ENCODE measurements at places on chromosomes 7 and 10.

GRCh38 chr10:15168291-15168785 is at the start of gene NMT2:
Gene NMT2, minus strand, starts transcription at chr10:15168693. Its CDS starts 81 bp downstream, at chr10:15168612.
- DNase-seq = no peak

DNA sequence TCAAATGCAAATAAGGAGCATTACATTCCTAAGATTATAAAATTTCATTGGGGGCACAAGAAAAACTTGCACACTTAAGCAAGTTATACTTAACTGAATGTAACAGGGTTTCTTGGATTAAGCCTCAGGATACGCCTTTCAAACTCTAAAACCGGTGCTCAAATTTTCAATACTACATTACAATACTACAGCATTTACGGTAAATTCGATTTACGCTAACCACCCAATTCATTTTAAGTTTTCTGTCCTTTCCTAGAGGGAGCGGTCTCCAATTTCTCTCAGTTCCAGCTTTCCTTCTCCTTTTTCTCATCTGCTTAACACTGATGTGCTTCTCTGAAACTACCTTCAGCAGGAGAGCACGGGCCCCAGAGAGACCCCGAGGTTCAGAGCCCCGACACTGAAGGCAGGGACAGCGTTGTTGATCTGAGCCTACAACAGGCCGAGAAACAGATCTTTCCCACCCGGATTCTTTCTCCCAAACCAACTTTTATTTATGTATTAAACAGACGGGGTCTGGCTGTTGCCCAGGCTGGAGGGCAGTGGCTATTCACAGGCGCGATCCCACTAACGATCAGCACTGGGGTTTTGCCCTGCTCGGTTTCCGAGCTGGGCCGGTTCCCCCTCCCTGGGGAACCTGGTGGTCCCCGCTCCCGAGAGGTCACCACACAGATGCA is 798 bp downstream of the ZNF425 start:
- DNase-seq = no peak

DNA sequence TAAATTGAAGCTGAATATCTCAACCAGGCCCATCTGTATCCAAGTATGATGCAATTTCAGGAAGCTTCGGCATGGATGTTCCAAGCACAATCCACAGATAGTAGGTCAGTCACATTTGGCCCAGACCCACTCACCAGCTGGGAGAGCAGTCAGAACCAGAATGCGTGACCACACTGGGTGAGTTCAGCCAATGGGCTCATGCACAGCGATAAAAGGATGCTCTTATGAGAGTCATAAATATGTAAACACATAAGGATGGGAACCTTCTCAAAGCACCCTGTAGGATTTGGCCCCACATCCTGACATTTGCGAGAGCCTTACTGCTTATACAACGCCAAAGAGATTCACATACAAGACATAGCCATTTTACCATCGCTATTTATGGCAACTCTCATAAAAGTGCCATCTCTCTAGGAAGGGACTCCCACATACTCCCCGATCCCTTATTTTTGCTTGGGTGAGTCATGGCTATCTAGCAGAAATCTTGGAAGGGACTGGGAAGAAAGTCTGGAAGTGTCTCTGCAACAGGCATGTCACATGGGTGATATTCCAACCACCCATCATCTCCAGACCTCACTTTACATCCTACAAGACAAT is 3.0 kb downstream of the AFAP1L2 start:
- no peak for DNase-seq

- DNase-seq = no peak
Measured at GRCh38 chr10:78995987-78996791, 72.6 kb upstream of the ZMIZ1 start.

DNA sequence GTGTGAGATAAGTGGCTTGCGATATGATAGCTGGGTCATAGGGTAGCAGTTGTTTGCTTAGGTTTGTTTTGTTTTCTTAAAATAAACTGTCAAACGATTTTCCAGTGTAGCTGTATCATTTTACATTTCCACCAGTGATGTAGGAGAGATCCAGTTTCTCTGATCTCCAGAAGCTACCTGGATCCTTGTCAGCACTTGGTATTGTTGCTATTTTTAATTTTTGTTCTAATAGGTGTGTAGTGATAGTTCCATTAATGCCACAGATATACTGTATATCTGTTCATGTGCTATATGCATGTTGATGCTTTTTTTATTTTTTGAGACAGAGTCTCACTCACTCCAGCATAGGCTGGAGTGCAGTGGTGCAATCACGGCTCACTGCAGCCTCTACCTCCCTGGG is 44.4 kb downstream of the GOLGA7B start:
- no peak for DNase-seq

GRCh38 chr7:27375958-27376357 is 133.4 kb downstream of the EVX1 start:
- DNase-seq = no peak

DNA sequence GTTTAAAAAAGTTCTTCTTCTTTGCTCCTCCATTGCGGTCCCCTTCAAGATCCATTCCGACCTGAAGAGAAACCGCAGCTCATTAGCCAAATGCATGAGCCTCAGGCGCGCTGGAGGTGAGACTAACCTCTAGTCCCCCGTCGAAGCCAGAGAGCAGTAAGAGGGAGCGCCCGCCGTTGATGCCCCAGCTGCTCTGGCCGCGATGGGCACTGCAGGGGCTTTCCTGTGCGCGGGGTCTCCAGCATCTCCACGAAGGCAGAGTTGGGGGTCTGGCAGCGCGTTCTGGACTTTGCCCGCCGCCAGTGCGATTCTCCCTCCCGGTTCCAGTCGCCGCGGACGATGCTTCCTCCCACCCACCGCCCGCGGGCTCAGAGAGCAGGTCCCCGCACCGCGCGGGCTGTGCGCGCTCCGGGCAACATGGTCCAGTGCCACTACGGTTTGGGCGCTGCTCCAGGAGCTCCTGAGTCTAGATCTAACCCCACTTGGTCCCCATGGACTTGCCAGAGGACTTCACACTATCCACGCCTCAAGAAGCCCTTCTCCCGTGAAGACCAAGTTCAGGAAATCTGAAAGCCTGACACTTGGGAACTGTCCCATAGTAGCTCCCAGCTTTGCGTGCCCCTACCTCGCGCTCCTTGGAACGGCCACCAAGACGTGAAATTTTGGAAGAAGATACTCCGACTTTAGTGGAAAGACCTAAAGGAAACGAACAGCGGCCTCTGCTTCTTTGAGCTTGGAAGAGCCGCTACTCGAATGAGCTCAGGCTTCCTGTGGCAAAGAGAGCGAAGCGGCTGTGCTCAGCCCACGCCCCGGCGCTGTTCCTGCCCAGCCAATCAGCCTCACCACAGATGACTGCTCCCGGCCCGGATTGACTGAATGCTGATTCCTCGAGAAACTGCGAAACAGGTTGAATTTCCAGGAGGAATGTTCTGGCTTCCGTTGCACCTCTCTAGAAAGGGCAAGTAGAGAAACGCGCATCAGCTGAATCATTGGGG is at the start of gene ABCB1:
ABCB1 (minus strand) TSS at position 755 of the 995 bp plus-strand sequence; CDS start at position 55, 700 bp downstream.
- no peak for DNase-seq

GRCh38 chr7:10022957-10023356 is 950.7 kb upstream of the PHF14 start:
- DNase-seq = peak; percentile 2

- DNase-seq = no peak
Measured at GRCh38 chr7:129688503-129689222, 77.1 kb downstream of the NRF1 start.

DNA sequence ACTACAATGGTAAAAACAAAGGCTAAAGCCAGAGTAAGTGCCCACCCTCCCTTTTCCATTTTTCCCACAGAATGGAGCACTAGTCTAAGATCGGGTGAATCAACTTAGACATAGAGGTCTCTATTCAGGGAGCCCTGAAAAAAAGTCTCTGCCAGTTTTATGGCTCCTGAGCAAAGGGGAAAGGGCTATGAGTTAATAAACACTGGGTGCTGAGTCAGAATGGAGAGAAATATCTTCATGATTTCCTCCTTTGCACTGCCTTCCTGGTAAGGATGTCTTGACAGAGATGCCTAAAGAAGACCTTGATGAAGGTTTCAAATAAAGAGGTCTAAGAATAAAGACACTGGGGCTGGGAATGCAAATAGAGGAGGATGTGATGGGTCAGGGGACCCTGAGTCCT is 607.4 kb upstream of the MBL2 start:
- DNase-seq = no peak

DNA sequence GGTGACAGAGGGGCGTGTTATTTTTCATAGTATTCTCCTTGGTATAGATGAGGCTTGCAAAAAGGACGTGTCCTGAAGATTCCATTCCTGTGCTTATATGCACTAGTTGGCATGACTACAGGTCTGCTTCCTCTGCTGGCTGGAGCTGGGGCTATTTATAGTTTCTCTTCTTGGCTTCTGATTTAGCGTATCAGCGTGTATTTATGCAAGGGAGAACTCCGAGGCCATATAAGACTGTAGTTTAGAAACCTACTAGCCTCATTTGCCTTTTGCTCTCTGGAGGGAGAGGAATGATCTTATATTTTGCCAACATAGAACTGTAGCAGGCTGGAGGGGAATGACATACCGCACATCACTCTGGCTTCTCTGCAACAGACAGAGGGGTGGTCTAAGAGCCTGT is 39.7 kb downstream of the CACNB2 start:
- DNase-seq = peak; percentile 64

GRCh38 chr7:42956062-42956461 is 23.9 kb downstream of the MRPL32 start:
- no peak for DNase-seq

DNA sequence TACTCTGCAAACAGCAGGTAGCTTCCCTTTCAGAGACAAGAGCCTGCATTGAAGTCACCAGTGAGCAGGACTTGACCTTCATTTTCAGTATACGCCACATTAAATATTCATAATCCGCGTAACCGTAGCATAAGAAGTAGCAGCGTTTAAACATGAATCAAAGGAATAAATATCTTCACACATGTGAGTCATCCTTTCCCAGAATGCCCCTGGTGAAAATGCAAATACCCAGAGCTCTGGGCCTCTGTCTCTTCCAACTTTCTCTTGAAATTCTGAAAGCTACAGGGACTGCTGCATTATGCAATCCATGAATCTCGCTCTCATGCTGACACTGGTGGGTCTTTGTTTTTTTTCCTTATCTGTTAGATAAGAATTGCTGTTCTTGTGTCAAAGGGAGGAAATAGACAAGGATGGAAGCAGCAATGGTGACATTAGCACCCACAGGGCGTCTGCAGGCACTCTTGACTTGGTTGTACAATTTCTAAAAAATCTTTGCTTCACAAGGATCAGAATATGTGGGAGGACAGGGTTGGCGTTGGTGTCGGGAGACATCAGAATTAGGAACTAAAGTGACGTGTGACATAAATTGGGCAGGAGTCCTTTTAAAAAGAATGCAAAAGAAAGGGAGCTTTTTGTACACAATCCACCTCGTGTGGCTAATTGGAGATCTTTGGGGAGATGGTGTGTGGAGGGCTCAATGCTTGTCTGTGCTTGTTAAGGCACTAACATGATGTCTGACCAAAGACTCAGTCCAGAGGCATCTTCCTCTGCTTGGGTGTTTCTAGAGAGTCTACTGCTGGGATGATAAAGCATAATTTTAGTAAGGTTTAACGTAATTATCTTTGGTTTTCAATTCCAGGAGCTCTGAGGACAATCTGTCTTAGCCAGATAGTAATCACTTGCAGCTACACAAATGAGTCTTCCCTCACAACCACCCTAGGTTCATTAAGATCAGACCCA is 390.3 kb downstream of the KCNMA1 start:
- DNase-seq = peak; percentile 47

- no peak for DNase-seq
Measured at GRCh38 chr7:973312-973711, 2.0 kb downstream of the COX19 start.

DNA sequence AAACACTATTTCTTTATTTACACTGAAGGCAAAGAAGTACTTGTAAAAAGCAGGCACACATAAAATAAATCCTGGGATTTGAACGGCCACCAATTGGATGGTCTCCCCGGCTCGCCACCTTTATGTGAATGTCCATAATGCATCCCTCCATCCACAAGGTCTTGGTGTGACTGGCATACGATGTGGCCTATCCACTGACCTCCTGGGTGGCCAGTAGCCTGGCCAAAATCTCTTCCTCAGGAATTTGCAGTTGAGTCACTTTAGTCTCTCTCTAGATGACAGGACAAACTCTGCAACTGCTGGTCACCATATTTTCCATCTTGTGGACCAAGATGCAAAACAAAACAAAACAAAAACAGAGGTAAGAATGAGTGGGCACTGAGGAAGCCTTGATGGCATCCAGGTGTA is 39.1 kb downstream of the CDK1 start:
- no peak for DNase-seq

DNA sequence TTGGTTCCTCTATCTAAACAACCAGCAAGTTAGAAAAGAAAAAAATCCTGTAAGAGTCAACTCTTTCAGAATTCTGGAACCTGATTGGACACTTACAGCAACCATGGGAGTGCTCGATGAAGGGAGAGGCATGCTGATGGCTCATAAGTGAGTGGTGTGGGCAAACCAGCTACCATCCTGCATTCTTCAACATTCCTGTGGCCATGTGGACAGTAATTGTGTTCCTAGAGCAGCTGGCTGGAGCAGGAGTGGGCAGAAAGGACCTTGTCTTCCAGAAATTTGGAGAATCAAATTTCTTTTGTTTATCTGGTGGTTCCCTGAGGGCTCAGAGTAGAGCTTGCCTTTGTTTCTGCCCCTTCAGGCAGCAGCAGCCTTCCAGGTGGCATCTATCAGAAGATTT is 22.5 kb upstream of the MYL7 start:
- peak; percentile 83 for DNase-seq

- DNase-seq = no peak
Measured at GRCh38 chr10:5442990-5443370, 30.6 kb downstream of the NET1 start.

- no peak for DNase-seq
Measured at GRCh38 chr7:138387755-138388475, 72.1 kb upstream of the TRIM24 start.

GRCh38 chr10:86646532-86646931 is 7.8 kb upstream of the OPN4 start:
- DNase-seq = no peak

- DNase-seq = no peak
Measured at GRCh38 chr7:49403844-49404243, 369.6 kb upstream of the VWC2 start.

- no peak for DNase-seq
Measured at GRCh38 chr7:4001742-4002141, 680.4 kb upstream of the FOXK1 start.

GRCh38 chr10:122930140-122930539 is 19.7 kb downstream of the FAM24A start:
- DNase-seq = no peak

DNA sequence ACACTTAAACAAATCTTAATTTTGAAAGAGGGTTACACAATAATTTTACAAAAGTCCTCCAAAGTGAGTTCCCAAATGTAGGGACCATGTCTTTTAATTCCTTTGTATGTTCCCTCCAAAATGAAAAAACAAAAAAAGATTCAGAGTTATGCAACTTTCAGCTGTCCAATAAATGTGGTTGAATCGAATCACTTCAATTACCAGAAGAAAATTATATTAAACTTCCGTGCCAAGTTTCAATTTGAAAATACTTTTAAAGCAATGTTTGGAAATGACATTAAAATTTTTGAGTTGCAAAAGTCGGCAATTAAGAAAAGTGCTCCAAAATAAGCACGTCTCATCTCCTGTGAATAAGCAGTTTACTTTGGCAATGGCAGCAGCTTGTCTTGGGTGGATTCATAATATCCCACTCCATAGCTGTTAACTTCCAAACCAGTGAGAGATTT is 60.3 kb upstream of the C1GALT1 start:
- no peak for DNase-seq

GRCh38 chr10:72638586-72639440 is 12.9 kb upstream of the MICU1 start:
- DNase-seq = no peak

GRCh38 chr10:124162774-124163354 is 69.5 kb upstream of the CHST15 start:
- no peak for DNase-seq

Data from non-pigmented ciliary epithelial cell (primary cell).